Activated T-cell treated with anti-CD3 and anti-CD28 coated beads, Interleukin-2, amount 50 U/mL, for 24 hours (primary cell): ENCODE measurements at places on chromosomes 13 and 19.
A peak's percentile ranks its signal among the peaks of the same experiment; 100 is the strongest.

- no peak for DNase-seq
- H3K4me1 ChIP-seq = no peaks in the 10 kb centered on the region
- H3K27ac ChIP-seq = no peak overlapping the region
These were observed 16.8 kb downstream of the PABPC3 start for GRCh38 chr13:25112695-25113255.

DNA sequence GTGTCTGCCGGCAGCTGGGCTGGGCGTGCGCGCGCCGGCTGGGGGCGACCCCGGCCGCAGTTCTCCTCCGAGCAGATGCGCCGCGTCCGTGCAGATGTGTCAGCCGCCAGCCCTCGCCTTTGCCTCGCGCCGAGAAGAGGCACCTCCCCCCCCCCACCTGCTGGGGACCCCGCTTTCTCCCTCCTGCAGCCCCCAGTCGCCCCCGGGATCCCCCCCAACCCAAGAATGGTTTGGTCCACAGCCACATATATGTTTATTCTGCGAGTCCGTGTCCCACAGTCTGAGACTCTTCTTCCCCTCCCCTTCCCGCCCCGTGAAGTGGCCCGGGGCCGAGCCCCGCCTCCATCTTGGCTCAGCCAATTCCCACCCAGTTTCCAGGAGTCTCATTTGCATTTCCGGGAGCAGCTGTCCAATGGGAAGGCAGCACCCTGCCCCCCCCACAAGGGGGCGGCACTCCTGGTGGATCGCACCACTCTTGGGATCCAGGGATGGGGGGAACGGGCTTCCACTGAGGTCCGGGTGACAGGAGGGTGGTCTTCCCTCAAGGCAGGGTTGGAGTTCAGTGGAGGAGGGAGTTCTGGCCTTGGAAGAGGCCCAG, 8.6 kb downstream of the ISOC2 start:
- no peak overlapping the region for H3K27ac ChIP-seq
- peaks cover 10% of the 10 kb centered on the region for H3K4me1 ChIP-seq
- DNase-seq = peak; percentile 58
- peaks cover 27% of the 10 kb centered on the region for H3K27me3 ChIP-seq
- H3K4me3 ChIP-seq = peak overlapping the region; percentile 20

DNA sequence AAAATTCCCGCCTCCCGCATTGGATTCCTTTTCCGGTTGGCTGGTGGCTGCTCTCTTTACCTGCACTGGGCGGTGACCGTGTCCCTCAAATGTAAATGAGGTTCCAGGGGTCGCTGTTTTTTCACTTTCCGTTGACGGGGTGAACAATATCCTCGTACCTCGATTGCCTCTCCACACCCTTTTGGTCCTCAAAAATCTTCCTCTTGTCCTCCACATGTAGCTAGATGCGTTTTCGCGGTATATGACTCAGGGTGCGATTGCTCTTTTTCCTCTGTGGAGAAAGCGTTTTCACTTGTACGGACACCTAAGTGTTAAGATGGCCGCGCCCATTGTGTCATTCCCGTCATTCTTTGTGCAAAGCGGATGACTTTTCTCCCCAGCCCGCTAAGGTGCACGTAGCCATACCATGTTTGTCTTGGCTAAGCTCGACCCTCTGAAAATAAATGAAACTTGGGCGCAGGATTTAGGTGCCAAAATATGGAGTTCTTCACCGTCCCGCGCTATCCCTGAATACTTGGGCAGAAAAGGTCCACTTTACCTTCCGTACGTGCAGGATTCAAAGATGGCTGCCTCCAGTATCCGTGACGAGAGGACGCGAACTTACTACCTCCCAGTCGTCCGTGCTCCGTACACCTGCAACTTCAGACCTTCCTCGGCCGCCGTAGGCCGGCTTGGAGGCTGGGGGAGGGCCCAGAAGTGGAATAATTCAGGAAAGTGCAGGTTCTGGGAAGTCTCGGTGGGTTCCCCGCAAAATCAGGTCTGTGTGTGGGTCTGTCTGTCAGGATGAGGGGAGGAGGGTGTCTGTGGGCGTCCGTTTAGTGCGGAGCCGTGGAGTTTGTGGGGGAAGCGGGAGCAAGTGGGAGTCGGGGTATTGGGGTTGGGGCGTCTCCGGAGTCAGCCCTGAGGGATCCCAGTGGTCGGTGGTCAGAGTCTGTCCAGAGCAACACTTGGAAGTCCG, at the start of gene ZNF613:
Gene ZNF613 (plus strand): TSS at position 689 of the 958 bp plus-strand sequence. CDS start 8,749 bp downstream, outside the sequence.
- peak; percentile 88 for DNase-seq
- H3K27me3 ChIP-seq = no peaks in the 10 kb centered on the region
- peak within 1 kb of the TSS; percentile 96 for H3K27ac ChIP-seq
- H3K4me1 ChIP-seq = peaks cover 25% of the 10 kb centered on the region
- peak within 1 kb of the TSS; percentile 99 for H3K4me3 ChIP-seq

DNA sequence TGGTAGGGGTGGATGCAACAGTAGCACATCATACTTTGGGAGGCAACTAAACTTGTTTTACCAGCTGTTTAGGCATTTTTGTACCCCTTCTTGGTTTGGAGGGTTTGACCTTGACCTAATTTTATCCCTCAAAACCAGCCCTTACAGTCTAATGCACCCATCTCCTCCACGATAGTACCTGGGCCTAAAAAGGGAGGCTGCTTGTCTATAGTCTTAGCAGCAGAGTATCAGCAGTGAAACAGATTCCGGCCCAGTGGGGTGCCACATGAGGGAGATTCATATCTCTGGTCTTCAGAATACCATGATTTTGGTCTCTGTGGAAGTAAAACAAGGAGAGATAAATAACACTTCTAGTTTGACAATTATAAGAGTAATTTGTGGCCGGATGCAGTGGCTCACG, 39.5 kb upstream of the ATP12A start:
- DNase-seq = no peak
- H3K36me3 ChIP-seq = no peaks in the 10 kb centered on the region
- no peaks in the 10 kb centered on the region for H3K27me3 ChIP-seq

GRCh38 chr13:95463531-95463930, 89.0 kb upstream of the CLDN10 start:
- H3K36me3 ChIP-seq = no peaks in the 10 kb centered on the region
- no peaks in the 10 kb centered on the region for H3K4me1 ChIP-seq
- no peak overlapping the region for H3K27ac ChIP-seq
- no peak for DNase-seq
- H3K27me3 ChIP-seq = peaks cover 3% of the 10 kb centered on the region

DNA sequence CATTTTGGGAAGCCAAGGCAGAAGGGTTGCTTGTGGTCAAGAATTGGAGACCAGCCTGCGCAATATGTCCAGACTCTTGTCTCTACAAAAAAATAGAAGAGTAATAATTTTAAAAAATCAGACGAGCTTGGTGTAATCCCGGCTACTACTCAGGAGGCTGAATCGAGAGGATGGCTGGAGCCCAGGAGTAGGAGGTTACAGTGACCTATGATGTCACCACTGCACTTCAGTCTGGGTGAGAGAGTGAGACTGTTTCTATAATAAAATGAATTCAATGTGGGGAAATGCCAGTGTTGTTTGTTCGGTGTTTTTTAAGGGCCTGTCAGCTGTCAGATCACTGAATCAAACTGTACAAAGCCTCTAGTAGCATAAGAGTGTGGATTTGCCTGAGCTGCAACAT, 1.2 kb upstream of the FBXL3 start:
- peaks cover 26% of the 10 kb centered on the region for H3K36me3 ChIP-seq
- H3K27ac ChIP-seq = no peak overlapping the region
- no peak for DNase-seq
- H3K4me1 ChIP-seq = peaks cover 44% of the 10 kb centered on the region
- H3K27me3 ChIP-seq = no peaks in the 10 kb centered on the region

DNA sequence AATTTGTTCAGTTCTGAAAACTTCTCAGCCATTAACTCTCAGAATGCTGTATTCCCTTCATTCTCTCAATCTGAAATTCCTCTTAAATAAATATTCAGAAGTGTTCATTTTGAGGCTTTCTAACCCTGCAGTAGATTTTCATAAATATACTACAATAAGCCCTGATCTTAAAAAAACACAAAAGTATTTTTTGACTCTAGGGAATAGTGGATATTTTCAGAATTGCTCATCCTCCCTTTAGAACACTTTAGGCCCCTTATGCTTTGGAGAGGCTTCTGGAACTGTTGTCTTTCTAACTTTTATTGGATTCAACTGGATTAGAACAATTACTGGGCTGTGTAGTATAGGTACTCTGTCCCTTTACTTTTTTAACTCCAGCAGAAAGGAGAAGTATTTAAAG, 1662.6 kb upstream of the MIR17HG start:
- H3K36me3 ChIP-seq = no peaks in the 10 kb centered on the region
- DNase-seq = no peak
- no peak overlapping the region for H3K4me3 ChIP-seq

DNA sequence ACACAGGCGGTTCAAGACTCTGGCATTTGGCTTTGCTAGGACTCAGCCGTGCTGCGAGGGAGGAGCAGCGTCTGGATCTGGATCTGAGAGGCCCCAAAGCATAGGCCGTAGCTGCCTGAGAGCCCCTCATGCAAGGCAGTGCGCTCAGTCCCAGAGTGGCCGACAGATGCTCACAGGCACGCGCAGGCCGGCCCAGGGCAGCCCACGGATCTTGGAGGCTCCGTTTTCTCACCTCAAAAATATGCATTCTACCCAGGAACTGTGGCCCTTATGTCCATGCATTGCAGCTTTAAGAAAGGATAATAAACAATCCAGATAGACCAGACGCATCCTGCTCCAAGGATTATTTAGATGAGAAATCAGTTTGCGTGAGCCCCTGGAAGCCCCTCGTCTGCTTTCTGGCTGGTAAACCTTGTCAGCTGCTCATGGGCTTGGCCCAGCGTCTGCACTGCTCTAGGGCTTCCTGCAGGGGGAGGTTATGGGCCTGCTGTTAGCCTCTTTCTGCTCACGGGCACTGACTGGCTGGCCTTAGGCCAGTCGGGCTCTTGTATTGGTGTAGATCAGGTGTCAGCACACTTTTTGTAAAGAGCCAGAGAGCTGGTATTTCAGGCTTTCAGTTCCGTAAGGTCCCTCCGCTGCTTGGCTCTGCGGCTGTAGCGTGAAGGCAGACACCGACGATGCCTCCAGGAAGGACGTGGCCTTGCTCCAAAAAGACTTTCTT, 24.2 kb downstream of the TEX29 start:
- no peak overlapping the region for H3K4me3 ChIP-seq
- H3K27me3 ChIP-seq = no peaks in the 10 kb centered on the region
- no peak for DNase-seq
- no peaks in the 10 kb centered on the region for H3K4me1 ChIP-seq
- no peak overlapping the region for H3K27ac ChIP-seq

GRCh38 chr19:48991873-48992580, 1.1 kb downstream of the GYS1 start:
- peaks cover 63% of the 10 kb centered on the region for H3K36me3 ChIP-seq
- H3K4me1 ChIP-seq = peaks cover 59% of the 10 kb centered on the region
- no peaks in the 10 kb centered on the region for H3K27me3 ChIP-seq
- H3K4me3 ChIP-seq = peak overlapping the region; percentile 99
- H3K27ac ChIP-seq = peak overlapping the region; percentile 94
- no peak for DNase-seq

DNA sequence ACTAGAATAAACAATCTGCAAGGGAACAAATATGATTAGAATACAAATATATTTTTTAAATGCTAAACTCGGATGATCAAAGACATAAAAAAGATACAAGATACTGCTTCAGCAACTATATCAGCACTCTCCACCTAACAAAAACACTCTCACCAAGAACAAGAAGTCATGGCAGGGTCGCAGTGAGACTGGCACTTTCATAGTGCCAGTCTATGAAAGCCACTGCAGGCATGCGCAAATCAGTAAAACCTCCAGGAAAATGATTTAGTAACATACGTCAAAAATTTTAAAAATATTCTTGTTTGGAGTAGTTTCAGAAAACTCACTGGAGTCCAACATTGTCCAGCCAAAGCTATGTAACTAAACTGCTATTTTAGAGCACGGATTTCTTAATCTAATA, 295.9 kb downstream of the DIAPH3 start:
- no peaks in the 10 kb centered on the region for H3K27me3 ChIP-seq
- no peak overlapping the region for H3K27ac ChIP-seq
- no peak for DNase-seq
- no peaks in the 10 kb centered on the region for H3K4me1 ChIP-seq
- H3K36me3 ChIP-seq = no peaks in the 10 kb centered on the region

DNA sequence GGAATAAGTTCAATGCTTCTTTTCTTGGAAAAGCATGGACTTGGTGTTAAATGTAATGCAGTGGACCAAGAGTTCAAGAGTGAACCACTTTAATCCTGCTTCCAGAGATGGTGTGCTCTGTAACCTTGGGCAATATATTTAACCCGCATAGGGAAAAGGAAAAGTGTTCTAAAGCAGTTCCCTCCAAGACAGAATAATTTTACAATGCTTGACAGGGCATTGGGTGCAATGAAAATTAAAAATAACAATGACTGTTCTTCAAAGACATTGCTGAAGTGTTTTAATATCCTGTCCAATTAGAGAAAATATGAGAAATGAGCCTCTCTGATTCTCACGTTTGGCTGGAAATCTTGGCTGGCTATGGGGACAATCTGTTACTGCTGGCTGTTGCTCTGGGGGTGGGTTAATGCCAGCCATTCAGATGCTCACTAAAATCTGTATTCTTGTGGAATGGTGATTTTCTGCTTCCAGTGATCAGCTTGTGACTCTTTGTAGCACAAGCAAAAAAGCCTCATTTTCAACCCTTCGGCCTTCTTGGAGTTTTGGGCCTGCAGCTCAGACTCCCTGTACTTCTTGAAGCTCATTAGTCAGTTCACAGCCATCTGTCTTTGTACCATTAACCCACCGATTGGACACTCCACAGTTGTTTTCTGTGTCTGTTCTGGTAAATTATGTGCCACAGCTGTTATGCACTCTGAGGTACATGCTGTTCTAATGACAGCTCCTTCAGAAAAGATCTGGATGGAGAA, 310.6 kb downstream of the LMO7 start:
- no peak for DNase-seq
- no peak overlapping the region for H3K27ac ChIP-seq
- no peak overlapping the region for H3K4me3 ChIP-seq
- no peaks in the 10 kb centered on the region for H3K4me1 ChIP-seq

- H3K4me1 ChIP-seq = no peaks in the 10 kb centered on the region
- H3K27ac ChIP-seq = no peak overlapping the region
- DNase-seq = no peak
These were observed 2.6 kb downstream of the CSNK1A1L start for GRCh38 chr13:37102896-37103295.
